Activated naive CD4-positive, alpha-beta T cell treated with Interleukin-2 at 50 U/mL for 16 hours (primary cell): ENCODE measurements at places on chromosomes 11 and 22.

GRCh38 chr22:19579880-19580279, 55.7 kb upstream of the CLDN5 start:
- no peak for DNase-seq

GRCh38 chr11:20278727-20279126, 84.8 kb upstream of the HTATIP2 start:
- DNase-seq = no peak

GRCh38 chr11:18347471-18348125, 25.2 kb downstream of the GTF2H1 start:
- no peak for DNase-seq

DNA sequence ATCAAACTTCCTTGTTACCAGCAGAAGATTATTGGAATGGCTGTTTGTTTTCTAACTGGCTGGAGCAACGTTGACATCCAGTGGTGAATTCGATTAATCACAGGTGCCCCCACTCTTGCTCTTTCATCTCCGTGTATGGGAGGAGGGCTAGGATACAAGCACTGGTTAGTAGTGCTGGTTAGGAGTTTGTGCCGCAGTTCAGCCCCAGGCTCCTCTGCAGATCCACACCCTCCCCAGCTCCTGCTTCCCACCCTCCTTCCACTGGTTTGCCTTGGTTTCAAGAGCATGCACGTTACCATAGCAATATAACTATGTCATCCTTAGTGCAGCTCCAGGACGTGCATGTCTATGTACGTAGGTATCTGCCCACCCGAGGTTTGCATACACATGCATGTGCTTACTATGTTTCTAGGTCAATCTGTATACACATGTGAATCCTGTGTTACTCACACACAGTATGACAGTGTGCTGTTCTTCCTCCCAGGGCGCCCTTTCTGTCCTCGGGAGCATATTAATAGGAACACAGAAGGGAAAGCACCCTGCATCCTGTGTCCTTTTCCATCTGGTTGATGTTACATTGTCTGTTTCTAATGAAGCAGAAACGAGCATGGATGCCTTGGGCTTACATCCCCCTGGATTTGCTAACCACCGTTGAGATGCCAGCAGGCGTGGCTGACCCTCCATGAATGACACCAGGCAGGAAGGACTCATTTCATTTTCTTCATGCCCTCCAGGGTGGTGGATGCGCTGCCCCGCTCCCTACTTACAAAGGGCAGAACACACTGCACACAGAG, 539.3 kb downstream of the OPCML start:
- no peak for DNase-seq

DNA sequence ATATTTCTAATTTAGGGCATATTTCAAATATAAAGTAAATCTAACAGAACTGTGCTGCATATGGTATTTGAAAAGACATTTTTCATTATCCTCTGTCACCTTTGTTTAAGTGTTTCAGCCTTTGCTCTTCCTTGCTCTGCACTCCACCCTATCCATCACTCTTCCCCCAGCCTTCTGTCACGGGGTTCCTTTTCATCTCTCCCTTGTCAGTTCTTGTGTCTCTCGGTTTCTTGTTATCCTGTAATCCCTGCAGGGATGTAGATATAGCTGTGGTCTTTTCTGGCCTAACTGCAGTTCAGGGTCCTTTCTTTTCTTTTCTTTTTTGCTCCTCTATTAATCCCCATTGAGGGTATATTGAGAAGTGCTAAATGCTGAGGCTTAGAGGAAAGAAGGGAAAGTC, 261.9 kb downstream of the DCDC1 start:
- DNase-seq = no peak

DNA sequence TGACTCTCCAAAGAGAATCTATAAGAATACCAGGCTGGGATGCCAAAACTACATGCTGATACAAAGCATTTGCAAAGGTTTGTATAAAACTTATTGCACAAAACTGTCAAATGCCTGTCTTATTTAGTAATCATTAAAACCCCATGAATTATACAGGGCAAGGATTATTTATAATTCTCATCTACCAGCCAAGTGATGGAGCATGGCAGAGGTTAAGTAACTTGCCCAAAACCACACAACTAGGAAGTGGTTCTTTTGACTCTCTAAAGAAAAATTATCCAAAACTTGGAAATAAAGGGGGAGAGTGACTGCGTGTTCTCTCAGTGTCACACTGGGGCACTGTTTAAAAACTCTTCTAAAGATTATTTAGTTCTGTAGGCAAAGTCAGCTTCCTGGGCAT, 17.4 kb upstream of the CLMP start:
- no peak for DNase-seq

GRCh38 chr11:5679811-5680210, 5.1 kb downstream of the TRIM5 start:
- DNase-seq = no peak

- DNase-seq = no peak
Observed at GRCh38 chr11:16169956-16170847, 186.1 kb downstream of the SOX6 start.

GRCh38 chr11:58801302-58801701, 43.2 kb downstream of the GLYATL2 start:
- no peak for DNase-seq

- DNase-seq = no peak
Observed at GRCh38 chr22:40922484-40923303, 28.5 kb upstream of the RBX1 start.

- DNase-seq = no peak
Observed at GRCh38 chr11:57752954-57753353, 1.3 kb upstream of the BTBD18 start.

- no peak for DNase-seq
Observed at GRCh38 chr11:3645552-3645951, 624 bp downstream of the ART1 start.

DNA sequence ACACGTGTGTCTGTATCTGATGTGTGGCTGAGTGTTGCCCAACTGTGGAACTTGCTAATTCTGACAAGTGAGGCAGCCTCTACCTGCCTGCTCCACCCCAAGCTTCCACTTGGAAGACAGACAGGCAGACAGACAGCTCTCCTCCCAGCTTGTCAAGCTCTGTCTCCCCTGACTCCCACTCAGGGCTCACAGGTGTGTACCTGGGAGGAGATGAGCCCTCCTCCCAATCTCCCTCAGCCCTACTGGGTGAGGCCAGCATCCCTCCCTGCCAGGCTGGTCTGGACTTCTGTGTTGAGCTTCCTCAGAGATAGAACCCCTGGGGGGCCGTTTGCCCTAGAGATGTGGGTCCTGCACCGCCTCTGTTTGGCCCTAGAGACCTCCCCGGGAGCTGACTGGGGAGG, 1.0 kb upstream of the CHRM1 start:
- no peak for DNase-seq

- peak; percentile 1 for DNase-seq
Observed at GRCh38 chr11:44631831-44632230, 66.4 kb downstream of the CD82 start.

GRCh38 chr11:95652002-95652472, 137.5 kb downstream of the FAM76B start:
- DNase-seq = no peak

DNA sequence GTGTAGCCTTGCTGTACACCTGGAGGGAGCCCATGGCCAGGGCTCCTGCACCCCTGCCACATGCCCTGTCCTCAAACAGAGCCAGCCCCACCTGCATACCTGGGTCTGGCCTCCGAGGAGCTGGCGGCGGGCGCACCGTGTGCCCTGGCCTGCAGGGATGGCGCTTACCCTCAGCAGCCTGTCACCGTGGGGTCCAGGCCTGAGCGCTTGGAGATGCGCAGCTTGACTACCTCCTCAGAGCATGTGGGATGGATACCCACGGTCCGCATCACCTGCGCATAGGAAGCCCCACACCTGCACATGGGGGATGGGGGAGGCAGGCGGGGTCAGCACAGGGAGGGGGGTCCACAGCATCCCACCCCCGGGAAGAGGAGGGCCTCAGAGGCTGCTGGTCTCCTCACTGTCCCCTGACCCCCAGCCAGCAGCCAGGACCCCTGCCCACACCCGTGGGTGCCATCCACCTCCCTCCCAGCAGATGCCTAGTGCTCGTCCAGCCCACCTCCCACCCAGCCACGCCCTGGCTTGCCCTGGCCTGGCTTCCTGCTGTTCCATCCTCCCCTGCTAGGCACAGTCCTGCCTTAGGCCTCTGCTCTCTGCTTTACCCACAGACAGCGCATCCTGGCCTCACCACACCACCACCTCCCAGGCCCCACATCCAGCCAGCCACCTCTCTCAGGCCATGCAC, 22.4 kb upstream of the GNB1L start:
- no peak for DNase-seq

- no peak for DNase-seq
Observed at GRCh38 chr11:63710476-63711217, 29.3 kb downstream of the RTN3 start.

DNA sequence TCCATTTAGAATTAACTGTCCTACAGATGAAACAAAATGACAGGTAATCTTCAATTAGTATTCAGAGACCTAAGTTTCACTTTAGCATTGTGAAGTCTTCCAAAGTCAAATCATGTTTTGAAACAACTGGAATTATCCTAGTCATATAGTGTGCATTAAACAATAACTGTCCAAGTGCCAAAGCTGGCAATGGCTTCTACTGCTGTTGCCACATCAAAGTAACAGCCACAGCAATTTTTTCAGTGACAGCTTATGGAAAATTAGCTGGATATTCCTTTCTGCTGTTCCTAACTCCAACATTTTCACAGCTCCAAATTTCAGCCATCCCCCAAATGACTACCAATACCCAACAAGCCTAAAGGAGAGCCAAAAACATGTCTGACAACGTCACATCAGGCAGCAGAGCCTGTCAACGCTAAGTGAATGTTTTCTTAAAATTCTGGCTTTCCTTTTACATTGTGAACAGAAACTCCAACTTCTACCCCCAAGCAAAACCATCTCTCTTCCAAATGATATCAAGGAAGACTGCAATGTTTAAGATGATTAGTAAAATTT, 45.3 kb upstream of the CCDC34 start:
- no peak for DNase-seq

- no peak for DNase-seq
Observed at GRCh38 chr11:58193391-58193790, 4.5 kb downstream of the OR9Q2 start.

DNA sequence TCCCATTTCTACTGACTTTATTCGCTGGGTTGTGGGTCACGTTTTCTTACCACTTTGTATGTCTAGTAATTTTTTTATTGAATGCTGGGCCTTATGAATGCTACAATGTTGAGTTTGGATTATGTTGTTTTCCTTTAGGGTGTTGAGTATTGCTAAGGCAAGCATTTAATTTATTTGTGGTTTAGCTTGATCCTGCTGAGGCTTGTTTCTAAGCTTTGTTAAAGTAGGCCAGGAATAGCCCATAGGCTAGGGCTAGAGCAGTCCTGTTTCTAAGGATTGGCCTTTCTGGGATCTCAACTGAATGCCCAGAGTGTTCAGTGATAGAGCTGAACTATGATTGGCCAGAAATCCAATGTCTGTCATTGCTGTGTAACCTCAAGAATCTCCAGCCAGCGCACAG, 56.1 kb upstream of the LDLRAD3 start:
- no peak for DNase-seq
